ENCODE measurements at places on chromosomes 4 and X. TPM values are rescaled to one million over a fixed set of nuclear protein-coding genes. Genes with fewer than 3 reads are reported as not detected.

GRCh38 chr4:158782551-158783360 is 13.9 kb downstream of the FNIP2 start:
- DNase-seq, result no peak

DNA sequence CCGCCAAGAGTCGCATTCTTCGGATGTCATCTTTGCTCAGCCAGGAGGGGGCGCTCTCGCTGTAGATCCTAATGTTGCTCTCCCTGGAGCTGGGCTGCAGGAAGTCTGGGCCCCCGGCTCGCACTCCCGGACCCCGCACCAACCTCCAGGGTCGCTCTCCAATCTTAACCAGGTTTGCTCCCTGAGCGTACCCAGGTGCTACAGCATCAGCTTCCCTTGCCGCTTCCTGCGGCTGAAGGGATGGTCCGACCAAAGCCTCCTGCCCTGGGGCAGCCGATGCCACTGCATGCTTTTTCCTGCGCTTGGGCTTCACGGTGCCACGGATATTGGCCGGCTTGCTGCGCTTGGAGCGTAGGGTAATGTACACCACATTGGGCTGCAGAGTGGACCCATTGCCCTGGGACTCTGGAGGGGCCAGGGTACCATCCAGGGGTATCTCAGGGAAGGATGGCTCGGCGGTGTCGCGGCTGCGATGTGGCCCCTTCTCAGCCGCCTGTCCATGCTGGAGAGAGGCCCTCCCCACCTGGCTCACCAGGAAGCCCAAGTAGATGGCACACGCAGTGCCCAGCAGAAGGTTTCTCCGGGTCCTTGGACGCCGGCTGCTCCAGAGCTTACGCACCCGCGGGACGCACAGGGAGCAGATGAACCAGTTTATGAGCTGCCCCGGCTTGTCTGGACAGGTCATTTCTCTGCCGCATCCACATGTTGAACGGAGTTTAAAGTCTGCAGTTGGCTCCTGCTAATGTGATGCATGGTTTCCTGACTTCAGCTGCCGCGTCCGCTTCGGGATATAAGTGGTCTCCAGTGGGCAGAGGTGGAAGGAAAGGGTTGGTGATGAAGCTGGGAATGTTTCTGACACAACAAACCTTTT is 1.9 kb downstream of the GASK1B start:
- peak; percentile 73 for DNase-seq

GRCh38 chr4:58074382-58074781 is 964.2 kb upstream of the IGFBP7 start:
- DNase-seq, result no peak

- no peak for DNase-seq
These were observed 55.4 kb downstream of the ZNF827 start for GRCh38 chr4:145883101-145883694.

GRCh38 chr4:18626996-18627395 is 605.4 kb upstream of the LCORL start:
- no peak for DNase-seq

DNA sequence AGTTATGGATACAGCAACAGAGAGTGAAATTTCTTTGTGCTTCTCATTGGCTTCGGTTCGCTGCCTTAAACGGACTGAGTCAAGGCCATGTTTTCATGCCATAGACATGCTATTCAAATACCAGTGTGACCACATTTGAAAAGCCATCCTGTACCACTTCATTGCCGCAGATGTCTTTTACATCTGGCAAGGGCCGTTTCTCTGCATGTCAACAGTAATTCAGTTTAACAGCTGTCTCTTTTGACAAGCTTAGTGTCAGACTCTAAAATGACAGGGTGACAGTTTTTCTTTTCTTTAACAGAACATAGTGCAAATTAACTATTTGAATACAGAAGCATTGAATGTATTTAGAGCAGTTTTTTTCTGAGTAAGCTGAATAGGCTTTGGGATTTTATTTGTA is 362.2 kb upstream of the POU3F4 start:
- DNase-seq, result no peak

GRCh38 chrX:115650916-115651315 is 89.9 kb downstream of the PLS3 start:
- no peak for DNase-seq

- DNase-seq, result no peak
These were observed 1.3 kb upstream of the PDHA1 start for GRCh38 chrX:19342331-19342906.

DNA sequence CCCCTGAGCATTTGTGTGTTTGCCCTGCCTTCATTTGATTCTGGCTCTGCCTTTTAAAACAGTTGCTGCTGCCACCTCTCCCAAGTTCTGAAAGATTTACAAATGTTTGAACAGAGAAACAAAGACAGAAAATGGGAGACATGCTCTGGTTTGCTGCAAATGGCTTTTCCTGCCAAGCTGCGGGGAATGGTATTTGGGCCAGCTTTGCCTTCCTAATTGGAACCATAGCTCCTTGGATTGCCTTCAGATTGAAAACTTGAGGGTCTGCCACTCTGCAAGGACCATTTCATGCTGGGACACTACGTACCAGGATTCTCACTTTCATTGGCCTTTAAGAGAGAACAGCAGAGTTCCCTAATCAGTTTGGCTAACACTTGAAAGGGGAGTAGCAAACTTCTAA is 74.9 kb downstream of the NHS start:
- DNase-seq, result no peak

- peak; percentile 51 for DNase-seq
These were observed 5.6 kb downstream of the PRDM8 start for GRCh38 chr4:80202741-80203553.

DNA sequence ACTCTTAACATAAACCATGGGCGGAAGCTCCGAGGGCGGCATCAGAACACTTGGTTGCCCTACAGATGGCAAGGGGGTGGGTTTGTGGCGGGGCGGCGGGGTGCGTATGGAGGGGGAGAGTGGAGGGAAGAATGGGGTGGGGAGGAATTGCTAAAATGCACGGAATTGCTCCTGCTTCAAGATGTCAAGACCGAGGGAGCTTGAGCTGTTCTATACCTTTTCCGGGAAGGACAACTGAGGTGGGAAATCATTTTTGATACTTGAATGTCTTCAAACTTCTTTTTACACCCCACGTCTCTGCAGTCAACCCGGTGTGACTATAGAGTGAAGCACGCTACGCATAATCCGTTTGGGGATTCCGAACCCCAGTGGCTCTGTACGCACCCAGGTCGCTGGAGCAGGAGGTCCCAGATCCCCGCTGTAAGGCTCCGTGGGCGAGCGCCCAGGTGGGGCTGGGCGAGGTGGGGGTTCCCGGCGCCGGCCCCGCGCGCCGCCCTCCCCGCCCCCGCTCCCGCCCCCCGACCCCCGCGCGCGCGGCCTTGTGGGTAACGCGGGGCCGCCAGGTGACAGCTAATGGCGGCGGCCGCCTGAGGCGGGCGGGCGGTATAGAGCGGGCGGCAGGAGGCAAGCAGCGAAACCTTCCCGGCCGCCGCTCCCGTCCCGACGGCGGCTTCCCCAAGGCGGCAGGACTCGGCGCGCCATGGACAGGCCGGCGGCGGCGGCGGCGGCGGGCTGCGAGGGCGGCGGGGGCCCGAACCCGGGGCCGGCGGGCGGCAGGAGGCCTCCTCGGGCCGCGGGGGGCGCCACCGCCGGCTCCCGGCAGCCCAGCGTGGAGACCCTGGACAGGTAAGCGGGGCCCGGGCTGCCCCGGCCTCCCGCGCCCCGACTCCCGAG is at the start of gene MTMR1:
MTMR1 (plus strand) TSS at position 566 of the 894 bp plus-strand sequence; CDS start at position 701, 135 bp downstream.
- no peak for DNase-seq

- DNase-seq, result no peak
These were observed 56.7 kb downstream of the ANK2 start for GRCh38 chr4:113106108-113106507.

GRCh38 chr4:1205586-1206298 is 33.4 kb upstream of the SPON2 start:
- peak; percentile 34 for DNase-seq

- no peak for DNase-seq
These were observed 102.9 kb downstream of the COX18 start for GRCh38 chr4:72966652-72967051.

GRCh38 chrX:81261576-81261975 is 59.7 kb downstream of the SH3BGRL start:
- no peak for DNase-seq

- DNase-seq, result no peak
These were observed 104.5 kb upstream of the QRFPR start for GRCh38 chr4:121485190-121485804.

- DNase-seq, result no peak
These were observed 16.8 kb downstream of the CNOT6L start for GRCh38 chr4:77802402-77802801.

- no peak for DNase-seq
These were observed 1251.6 kb upstream of the AGA start for GRCh38 chr4:178693816-178694215.

DNA sequence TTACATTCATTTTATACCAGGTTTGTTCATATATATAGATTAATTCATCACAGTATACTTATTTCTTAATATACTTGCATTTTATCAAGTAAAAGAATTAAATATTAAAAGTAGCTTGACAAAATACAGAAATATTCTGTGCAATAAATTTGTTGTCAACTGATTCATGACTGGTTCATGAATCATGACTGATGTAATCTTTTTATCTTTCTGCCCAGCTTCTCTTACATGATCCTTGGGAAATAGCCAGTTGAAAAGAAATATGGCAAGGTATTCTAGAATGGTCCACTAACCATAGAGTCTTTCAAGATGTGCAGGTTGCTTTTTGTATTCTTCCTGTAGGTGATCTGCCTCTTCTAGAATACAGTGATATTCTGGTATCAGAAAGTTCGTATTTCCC is 4.2 kb upstream of the CCNA2 start:
- DNase-seq, result no peak

GRCh38 chr4:33543941-33544450 is 2700.3 kb downstream of the ARAP2 start:
- no peak for DNase-seq

DNA sequence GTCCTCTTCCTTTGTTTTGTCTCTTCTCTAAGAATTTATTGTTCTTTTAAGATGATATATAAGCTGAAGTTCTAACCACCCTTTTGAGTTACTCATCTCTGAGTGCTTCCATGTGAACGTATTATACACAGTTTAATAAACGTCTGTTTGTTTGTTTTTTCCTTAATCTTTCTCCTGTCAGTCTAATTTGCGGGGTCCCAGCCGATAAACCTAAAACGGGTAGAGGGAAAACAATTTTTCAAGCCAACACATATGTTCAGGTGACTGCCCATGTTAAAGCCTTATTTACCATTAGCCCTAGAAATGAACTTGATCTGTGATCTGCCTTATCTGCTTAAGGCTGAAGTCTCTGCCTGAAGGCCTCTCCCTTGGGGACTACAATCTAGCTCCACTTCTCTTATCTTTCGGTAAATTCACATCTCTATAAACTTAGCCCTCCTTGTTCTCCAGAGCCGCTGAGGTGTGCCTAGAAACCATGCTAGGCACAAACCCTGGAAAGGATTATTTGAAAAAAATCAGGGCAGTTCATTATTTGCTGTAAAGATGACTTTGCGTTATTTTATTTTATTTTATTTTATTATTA is 158.8 kb downstream of the CAMK2D start:
- DNase-seq, result no peak

- no peak for DNase-seq
These were observed 147.9 kb downstream of the LRBA start for GRCh38 chr4:150867148-150867547.

GRCh38 chr4:117661091-117662072 is 372.9 kb upstream of the NDST3 start:
- DNase-seq, result no peak

- no peak for DNase-seq
These were observed 11.3 kb downstream of the RGS12 start for GRCh38 chr4:3303923-3304710.

GRCh38 chr4:122824616-122825015 is 2.0 kb upstream of the FGF2 start:
- DNase-seq, result no peak

- DNase-seq, result no peak
These were observed 2.7 kb downstream of the N4BP2 start for GRCh38 chr4:40059362-40059761.

- DNase-seq, result no peak
These were observed 500.2 kb downstream of the STIM2 start for GRCh38 chr4:27360790-27361267.

DNA sequence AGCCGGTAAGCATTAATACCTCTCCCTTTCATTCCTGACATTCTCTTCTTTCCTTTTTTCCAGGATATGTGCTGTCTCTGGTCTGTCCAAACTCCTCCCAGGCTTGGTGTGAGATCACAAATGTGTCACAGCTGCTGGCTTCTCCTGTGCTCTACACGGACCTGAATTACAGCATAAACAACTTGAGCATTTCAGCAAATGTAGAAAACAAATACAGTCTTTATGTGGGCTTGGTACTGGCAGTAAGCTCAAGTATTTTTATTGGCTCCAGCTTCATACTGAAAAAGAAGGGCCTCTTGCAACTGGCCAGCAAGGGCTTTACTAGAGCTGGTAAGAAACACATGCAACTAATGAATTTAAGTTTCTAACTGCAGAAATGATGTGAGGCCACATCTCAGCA is 8.4 kb downstream of the NIPAL1 start:
- DNase-seq, result no peak

DNA sequence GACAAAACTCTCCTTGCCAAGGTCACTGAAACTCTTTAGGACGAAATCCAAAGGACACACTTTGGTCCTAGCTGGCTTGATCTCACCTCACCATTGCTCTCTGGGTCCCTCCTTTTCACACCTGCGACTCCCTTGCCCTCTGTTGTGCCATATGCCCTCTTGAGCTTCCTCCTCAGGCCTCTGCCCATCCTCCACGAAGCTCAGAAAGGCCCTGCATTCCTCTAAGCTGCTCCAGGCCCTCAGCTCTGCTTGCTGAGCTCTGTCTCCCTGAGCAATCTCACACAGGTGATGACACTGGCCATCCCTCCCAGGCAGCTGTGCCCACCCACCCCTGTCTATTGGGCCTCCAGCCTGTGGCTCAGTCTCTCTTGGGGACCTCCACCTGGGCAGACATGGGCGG is 10.1 kb upstream of the AFAP1 start:
- DNase-seq, result no peak

DNA sequence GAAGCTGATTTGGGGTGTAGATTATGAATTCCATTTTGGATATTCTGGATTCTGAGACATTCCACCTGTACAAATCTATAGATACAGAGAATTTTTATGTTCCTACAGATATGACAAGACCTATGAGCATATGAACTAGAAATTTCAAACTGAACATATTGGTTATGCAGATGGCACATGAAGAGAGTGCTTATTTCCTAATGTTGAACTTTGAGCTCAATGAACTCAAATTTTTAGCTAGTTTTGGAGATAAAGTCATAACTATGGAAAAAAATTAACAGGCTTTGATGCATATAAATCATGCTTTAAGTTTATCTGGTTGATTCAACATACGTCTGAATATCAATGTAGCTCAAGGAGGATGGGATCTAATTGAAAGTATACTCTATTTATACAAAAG is 8.9 kb downstream of the CHIC2 start:
- DNase-seq, result no peak

GRCh38 chr4:165222651-165222994 is 15.3 kb downstream of the KLHL2 start:
- peak; percentile 49 for DNase-seq

- DNase-seq, result no peak
These were observed at the start of gene SLC9B2 for GRCh38 chr4:103076747-103077347. TSS of gene SLC9B2 (minus strand) at chr4:103076761. CDS start at chr4:103067550, 9,211 bp downstream.

Gene FGFBP1
- not detected for total RNA-seq

Gene BEX3
- total RNA-seq, result 111 TPM

Gene RBM47
- 110 TPM for total RNA-seq

Gene POU3F4
- not detected for total RNA-seq

Gene CLDN22
- total RNA-seq, result not detected

Gene TCEAL6
- 1.4 TPM for total RNA-seq

Gene PNMA6F
- not detected for total RNA-seq

Gene CCSER1
- total RNA-seq, result 94.5 TPM

Gene TKTL2
- total RNA-seq, result not detected

Gene NAP1L3
- total RNA-seq, result 3.4 TPM

Gene USP9X
- total RNA-seq, result 93.8 TPM

Gene TLR6
- 3.0 TPM for total RNA-seq

Data from ureter (tissue), 1 donor.